ENCODE measurements at places on chromosomes 2 and 18.

DNA sequence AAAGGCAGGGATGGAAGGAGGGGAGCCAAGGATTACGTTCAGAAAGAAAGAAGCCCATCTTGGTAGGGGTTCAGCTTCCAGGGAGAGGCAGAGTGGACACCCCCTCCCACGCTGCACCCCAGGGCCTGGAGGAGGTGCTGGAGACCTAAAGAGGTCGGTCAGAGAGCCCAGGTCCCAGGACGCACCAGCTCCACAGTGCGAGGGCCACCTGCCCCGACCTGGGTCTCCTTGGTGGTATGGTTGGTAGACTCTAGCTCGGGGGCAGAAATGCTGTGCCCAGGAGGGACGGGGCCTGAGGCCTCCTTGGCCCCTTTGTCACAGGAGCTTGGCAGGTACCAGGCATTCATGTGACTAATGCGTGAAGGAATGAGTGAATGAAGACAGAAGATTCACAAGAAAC is 87.1 kb upstream of the RAB6C start:
- DNase-seq, result no peak

- no peak for DNase-seq
Measured at GRCh38 chr2:227472265-227473121, 537 bp downstream of the AGFG1 start.

GRCh38 chr2:98347298-98348065 is 1.2 kb downstream of the CNGA3 start:
- no peak for DNase-seq

DNA sequence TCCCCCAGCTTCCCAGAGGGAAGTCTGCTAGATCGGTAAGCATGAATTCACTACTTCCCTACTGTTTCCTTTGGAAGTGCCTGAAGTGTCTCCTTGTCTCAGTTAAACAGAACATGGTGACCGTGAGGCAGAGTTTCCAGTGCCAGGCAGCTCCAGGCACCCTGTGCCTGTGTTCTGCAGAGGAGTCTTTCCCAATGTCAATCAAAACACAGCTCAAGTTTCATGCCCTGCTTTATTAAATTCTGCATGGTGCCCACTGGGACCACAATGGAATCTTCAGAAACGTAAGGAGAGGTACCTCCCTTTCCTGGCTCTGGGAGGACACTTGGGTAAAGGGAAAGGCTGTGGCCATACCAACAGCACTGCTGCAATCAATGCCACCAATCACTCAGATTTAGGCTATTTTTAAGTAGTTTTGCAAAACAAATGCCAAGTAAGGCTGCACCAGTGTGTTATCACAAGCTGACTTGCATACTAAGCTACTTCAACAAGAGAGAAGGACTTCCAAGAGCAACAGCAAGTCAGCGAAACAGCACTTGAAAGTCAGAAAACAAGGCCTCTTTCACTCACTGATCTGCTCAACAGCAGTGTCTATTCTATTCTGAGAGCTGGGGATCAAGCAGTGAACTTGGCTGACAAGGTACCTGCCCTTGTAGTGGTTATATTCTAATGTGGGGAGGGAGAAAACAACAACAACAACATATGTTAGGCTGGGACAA is 14.9 kb downstream of the LPIN2 start:
- DNase-seq, result peak; percentile 25

- no peak for DNase-seq
Measured at GRCh38 chr2:5145801-5146200, 546.4 kb upstream of the SOX11 start.

GRCh38 chr2:130286983-130287655 is 55.6 kb upstream of the IMP4 start:
- no peak for DNase-seq

DNA sequence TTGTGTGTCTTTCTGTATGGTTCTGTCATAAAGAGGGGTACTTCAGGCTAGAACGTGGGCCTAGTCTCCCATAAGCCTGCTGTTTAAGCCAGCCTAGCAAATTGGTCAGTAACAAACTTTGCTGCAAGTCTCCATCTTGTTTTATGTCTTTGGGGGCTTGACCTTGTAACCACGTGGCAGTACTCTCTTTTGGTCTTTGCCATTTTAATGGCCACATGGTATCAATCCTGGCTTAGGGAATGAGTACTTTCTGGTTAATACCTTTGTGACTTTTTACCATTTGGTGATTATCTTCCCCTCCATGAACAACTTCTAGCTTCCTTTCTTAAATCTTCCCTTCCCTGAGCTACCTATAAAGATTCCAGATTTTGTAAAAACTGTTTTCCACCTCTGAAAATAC is 148.3 kb downstream of the GCA start:
- DNase-seq, result no peak

- DNase-seq, result peak; percentile 15
Measured at GRCh38 chr18:616380-616995, 19.7 kb downstream of the CLUL1 start.

GRCh38 chr2:146584316-146584715 is 1260.5 kb upstream of the ACVR2A start:
- no peak for DNase-seq

DNA sequence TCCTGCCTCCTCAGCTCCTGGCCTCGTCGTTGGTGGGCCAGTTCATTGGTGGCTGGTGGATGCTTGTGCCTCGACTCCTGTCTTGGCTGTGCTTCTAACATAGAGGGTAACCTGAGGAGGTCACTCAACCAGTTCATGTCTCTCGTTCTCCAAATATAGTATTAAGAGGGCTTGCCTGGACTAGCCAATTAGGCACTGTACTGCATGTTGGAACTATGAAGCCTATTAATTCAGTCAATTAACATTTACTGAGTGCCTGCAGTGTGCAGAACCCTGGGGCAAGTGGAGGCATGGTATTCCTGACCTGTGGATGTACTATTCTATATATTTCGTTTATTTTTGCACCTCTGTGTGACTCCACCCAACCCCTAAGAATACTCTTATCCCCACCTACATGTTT is 89.9 kb upstream of the PELI1 start:
- no peak for DNase-seq

DNA sequence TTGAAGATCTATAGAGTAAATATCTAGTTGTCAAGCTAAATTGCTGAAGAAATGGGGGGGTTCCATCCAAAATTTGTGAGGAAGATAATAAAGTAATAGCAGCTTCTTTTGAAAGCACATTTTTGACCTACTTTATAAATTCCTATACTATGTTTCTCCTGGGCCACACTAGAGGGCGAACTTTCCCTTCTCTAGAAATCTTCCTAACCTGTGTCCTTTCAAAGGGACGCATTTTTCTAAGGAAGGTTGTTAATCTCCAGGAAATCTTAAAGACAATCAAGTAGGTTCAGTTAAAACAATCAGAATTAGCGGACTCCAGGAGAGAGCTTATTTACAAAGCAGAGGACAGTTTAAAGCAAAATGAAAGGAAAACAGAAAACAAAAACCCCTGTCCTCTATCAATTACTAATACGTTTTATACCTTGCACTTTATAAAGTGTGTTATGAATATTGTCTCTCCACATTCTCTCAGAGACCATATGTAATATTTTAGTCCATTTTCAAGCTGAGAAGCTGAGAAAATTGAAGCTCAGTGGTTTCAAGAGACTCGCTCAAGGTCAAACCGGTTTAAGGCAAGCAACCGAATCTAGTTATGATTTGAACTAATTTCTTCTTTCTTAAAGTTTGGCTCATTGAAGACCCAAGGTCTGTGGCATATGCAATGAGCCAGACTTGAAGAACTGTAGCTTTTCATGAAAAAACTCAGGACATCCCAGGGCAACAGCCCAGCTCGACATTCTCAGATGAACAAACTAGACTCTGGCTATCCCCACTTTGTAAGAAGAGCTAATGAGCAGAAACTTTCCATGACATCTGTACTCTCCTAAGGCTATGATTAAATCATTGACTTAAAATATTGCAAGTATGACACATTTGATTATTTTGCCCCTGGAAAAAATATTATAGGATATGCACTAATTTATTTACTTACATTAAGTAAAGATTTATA is 273.6 kb downstream of the PAX3 start:
- DNase-seq, result peak; percentile 35

- no peak for DNase-seq
Measured at GRCh38 chr18:48949606-48950535, 894 bp downstream of the SMAD7 start.
